ENCODE measurements at places on chromosomes 7 and 10.

GRCh38 chr10:24238519-24239247 lies 29.7 kb downstream of the KIAA1217 start:
- DNase-seq: no peak

DNA sequence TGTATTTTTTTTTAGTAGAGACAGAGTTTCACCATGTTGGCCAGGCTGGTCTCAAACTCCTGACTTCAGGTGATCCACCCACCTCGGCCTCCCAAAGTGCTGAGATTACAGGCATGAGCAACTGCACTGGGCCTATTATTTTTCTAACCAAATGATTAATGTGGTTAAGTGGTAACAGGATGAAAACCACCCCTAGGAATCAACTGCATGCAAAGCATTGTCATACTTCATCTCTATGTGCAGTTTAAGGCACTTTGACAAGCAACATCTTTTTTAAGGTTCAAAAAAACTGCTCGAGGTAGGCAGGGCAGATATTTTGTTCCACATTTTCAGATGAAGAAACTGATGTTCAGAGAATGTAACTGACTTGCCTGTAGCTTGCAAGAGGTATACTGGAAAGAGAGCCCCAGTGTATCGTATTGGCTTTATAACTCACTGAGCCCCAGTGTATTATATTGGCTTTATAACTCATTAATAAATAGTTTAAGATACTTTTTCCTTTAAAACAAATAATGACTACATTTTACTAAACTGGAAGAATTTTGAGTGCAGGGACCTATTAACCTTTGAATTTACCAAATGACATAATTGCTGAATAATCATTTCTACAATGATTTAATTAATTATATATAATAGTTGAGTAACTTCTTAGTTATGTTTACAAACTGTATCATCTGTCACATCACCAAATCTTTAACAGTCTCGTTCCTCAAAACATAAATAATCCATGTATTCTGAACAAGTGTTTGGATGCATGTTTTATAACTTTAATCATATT lies 38.1 kb downstream of the RTKN2 start:
- no peak for DNase-seq

GRCh38 chr7:106281585-106282318 lies 3.0 kb downstream of the NAMPT start:
- no peak for DNase-seq

DNA sequence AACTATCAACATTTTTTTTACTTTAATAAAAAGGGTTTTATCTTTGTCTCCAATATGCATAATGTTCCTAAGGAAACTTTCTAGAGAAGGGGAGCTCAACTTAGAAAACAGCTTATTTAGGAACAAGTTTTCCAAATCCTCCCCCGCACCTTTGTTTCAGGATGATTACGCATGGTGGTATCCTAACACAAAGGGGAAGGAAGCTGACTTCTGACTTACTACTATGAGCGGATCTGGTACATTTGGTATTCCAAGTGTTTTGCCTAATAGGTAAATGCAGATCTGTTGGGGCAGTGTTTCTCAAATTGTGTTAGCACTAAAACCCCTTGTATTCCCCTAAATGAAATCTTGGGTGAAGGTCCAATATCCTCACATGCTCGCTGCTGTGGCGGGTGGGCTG lies 229.3 kb upstream of the KLF14 start:
- no peak for DNase-seq

DNA sequence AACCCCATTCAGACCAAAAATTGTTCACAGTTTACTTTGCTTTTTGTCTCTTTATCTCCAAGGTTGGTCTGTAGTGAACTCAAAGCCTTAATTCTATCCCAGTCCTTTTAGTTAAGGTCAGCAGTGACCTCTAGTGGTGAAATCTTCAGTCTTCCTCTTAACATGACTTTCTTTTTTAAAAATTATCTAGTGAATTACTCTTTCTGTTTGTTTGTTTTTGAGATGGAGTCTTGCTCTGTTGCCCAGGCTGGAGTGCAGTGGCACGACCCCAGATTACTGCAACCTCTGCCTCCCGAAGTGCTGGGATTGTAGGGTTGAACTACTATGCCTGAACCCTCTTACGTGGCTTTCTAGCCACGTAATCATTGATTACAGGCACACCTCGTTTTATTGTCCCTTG lies 25.0 kb downstream of the ZNF487 start:
- no peak for DNase-seq

GRCh38 chr10:118669020-118669791 lies 73.8 kb upstream of the PRLHR start:
- no peak for DNase-seq

DNA sequence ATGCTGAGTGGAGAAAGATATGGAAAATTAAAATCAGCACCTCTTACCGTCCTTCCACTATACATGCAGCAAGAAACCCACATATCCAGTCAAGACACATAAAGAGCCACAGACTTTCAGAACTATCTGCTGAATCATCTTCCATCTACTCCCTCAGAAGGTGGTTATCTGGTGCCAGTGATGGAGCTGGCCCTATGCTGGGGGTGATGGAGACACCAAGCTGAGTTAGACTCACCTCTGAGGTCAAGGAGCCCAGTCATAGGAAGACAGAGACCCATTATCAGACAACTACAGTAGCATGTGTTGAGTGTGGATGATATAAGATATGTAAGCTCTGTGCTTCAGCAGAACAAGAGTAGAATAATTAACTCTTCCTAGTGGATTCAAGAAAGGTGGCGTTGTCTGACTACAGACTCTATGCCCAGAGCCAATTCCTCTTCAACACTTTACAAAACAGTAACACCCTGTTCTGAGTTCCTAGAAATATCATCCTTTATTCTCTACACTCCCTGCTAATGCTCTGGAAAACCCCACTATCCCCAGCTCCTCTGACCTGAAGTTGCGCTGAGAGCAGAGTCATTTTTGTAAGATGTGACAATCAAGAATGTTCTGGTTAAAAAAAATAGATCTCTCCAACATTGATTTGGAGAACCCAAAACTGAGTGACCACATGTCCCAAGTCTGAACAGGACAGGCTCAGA lies 14.3 kb downstream of the CYP3A5 start:
- DNase-seq: no peak

DNA sequence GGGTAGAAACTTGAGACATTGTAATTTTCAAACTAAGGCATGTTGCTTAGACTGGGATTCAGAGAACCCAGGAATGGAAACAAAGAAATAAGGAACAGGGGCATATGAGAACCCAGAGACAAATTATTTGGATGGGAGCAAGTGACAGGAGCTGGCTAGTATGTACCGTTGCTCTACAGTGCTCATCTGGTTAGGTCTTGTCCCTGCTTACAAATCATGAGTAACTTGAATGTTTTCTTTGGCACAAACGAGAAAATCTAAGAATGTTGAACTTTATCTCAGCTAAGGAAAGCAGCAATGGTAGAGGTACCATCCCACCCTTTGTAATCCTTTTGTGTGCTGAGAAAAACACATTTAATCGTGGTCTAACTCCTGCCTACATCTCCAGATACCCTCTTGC lies 116.0 kb upstream of the IMMP2L start:
- DNase-seq: no peak

- DNase-seq: no peak
These were observed 603.3 kb upstream of the IGFBP3 start for GRCh38 chr7:46524350-46524749.

DNA sequence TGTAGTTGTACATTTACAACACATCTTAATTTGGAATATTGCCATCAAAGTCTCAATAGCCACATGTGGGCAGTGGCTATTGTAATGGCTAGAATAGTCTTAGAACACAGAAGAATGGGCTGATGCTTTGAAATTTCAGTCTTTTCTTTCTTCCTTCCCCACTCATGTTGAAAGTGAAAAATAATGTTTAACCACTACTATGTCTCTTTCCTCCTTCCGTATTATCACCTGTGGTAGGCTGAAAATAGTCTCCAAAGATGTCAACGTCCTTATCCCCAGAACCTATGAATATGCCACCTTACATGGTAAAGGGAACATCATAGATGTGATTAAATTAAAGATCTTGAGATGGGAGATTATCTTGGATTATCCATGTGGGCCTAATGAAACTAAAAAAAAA lies 154.0 kb downstream of the SUGCT start:
- no peak for DNase-seq

GRCh38 chr10:9228771-9229170 lies 1174.3 kb downstream of the GATA3 start:
- DNase-seq: no peak

- no peak for DNase-seq
These were observed 20.6 kb downstream of the KLHDC10 start for GRCh38 chr7:130090745-130091532.

All from stimulated activated CD8-positive, alpha-beta memory T cell treated with anti-CD3 and anti-CD28 coated beads, Interleukin-2, amount 100 ng/mL, for 48 hours (primary cell).